ENCODE measurements at places on chromosomes 13 and 19. TPM values are rescaled to one million over a fixed set of nuclear protein-coding genes. Genes with fewer than 3 reads are reported as not detected.
A peak's percentile ranks its signal among the peaks of the same experiment; 100 is the strongest.

DNA sequence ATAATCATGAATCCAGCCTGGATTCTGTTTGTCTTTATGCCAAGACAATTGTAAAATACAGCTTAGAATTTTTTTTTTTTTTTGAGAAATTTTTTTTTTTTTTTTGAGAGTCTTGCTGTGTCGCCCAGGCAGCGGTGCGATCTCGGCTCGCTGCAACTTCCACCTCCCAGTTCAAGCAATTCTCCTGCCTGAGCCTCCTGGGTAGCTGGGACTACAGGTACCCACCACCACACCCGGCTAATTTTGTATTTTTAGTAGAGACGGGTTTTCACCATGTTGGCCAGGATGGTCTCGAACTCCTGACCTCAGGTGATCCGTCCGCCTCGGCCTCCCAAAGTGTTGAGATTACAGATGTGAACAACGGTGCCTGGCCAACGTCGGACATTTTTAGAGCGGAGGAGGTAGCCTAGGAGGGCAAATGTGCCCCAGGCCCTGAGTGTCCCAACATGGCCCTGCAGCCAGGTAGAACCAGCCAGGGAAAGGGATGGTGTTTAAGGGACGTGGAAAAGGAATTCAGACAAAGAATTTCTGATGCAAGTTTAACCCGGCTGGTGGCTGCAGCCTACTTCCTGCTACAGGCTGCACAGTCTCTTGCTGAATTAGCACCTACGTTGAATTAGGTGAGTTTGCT lies 89.8 kb downstream of the GNG7 start:
- no peak overlapping the region for H3K4me3 ChIP-seq
- H3K27ac ChIP-seq, result no peak overlapping the region
- H3K4me1 ChIP-seq, result no peaks in the 10 kb centered on the region
- DNase-seq, result no peak

GRCh38 chr13:39044536-39044935 lies 6.3 kb downstream of the NHLRC3 start:
- H3K36me3 ChIP-seq, result no peaks in the 10 kb centered on the region
- H3K4me3 ChIP-seq, result no peak overlapping the region
- H3K4me1 ChIP-seq, result peaks cover 39% of the 10 kb centered on the region
- no peak for DNase-seq
- no peak overlapping the region for H3K27ac ChIP-seq

DNA sequence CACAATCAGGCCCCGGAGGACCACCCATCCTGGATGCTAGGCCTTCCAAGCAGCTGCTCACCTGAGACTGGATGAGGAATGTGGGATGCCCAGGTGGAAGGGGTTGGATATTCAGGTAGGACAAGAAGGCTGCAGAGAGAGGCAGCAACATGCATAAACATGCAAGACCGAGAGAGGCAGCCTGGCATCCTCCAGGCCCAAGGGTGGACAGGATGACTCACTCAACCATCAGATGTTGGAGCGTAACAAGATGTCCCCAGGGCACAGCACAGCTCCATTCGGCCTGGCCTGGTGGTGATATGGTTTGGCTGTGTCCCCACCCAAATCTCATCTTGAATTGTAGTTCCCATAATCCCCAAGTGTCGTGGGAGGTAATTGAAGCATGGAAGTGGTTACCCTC lies 10.0 kb upstream of the CABP5 start:
- no peak overlapping the region for H3K4me3 ChIP-seq
- no peaks in the 10 kb centered on the region for H3K4me1 ChIP-seq
- DNase-seq, result no peak

DNA sequence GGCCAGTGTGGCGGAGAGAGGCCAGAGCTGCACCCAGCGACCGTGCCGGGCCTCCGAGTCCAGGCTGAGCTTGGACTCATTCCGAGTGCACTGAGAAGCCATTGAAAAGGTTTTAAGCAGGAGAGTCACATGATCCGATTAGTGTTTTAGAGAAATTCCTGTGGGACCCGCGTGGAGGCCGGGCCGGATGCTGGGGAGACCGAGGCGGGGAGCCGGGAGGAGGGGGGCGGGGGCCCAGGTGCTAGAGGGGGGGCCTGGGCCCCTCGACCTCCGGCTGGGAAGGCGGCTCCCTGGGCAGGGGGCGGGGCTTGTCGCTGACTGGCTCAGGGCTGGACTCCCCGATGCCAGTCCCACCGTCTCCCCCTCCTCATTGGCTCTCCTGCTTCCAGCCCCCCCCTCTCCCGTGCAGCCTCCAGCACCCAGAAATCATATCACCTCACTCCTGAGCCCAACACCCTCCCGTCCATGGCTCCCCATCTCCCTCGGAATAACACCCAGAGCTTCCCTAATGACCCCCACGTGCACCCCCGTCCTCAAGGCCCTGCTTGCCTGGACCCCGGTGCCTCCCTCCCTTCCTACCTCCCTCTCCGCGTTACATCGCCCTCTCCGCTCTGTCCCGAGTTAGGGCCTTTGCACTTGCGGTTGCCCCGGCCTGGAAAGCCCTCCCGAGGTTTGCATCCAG lies 5.2 kb upstream of the ZNF579 start:
- no peaks in the 10 kb centered on the region for H3K36me3 ChIP-seq
- peak overlapping the region; percentile 31 for H3K4me3 ChIP-seq
- peak; percentile 93 for DNase-seq
- peaks cover 26% of the 10 kb centered on the region for H3K4me1 ChIP-seq
- no peaks in the 10 kb centered on the region for H3K27me3 ChIP-seq

DNA sequence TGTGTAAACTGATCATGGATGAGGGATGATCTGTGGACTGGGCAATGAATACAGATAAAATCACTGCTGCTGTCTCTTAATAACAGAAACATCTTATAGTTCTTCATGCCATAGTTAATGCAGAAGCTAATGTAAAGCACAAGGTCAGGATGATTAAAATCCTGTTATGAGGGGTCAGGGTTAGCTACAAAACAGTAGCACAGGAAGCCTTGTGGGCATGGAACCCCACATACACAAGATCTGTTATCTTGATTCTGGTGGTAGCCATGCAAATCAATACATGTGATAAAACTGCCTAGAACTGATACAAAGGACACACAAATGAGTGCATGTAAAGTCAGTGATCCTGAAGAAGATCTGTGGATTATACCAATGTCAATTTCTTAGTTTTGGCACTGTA lies 96.4 kb downstream of the KLF12 start:
- no peak for DNase-seq
- H3K27me3 ChIP-seq, result no peaks in the 10 kb centered on the region
- H3K36me3 ChIP-seq, result no peaks in the 10 kb centered on the region
- H3K4me1 ChIP-seq, result no peaks in the 10 kb centered on the region
- no peak overlapping the region for H3K4me3 ChIP-seq

- H3K36me3 ChIP-seq, result no peaks in the 10 kb centered on the region
- no peaks in the 10 kb centered on the region for H3K4me1 ChIP-seq
- no peak overlapping the region for H3K27ac ChIP-seq
- DNase-seq, result peak; percentile 82
- no peak overlapping the region for H3K4me3 ChIP-seq
Measured at GRCh38 chr19:51777570-51778462, 16.8 kb downstream of the FPR2 start.

DNA sequence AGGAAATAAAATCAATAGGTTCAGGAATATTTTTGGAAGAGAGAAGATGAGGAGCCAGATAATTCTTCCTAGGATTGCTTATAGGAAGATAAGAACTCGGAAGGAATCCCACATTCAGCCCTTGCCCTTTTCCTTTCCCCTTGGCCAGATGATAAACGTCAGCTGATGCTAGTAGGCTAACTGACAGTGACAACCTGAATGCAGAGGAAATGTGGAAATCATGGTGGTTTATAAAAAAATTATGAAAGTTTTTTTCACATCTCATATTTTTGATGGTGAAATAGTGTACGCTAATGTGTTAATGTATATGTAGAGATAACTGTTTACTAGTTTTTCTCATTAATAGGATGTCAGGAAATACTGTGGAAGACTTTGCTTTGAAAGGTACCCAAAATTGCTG lies 56.9 kb downstream of the EDNRB start:
- no peak overlapping the region for H3K27ac ChIP-seq
- H3K27me3 ChIP-seq, result no peaks in the 10 kb centered on the region
- DNase-seq, result no peak
- no peaks in the 10 kb centered on the region for H3K36me3 ChIP-seq

DNA sequence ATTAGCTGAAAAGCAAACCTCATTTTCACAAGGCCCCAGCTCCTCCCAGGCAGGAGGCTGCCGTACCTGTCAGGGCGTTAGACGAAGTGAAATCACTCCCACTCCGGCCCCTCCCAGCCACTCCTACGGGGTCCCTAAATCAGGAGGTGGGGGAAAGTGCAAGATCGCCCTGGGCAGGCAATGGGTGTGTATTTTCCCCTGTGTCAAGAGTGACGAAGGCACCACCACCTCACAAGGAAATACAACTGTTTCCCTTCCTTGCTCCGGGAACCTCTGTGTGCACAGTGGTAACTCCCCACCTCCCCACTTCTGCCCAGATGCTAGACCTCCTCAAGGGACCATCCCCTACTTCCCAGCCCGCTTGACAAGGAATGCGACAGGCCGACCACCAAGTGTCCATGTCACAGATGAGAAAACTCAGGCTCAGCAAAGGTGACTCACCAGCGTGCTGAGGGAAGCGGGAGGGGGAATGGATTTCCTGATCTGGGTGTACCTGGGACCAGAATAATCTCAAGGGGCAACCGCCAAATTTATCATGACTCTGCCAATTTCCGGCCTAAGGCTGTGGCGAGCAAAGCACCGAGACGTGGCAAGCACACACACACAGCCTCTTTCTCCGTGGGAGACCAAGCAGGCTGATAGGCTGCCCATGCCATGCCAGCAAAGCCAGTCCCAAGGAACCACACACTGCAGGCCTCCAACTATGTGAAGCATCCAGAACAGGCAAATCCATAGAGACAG lies 7.3 kb downstream of the PPP6R1 start:
- peaks cover 8% of the 10 kb centered on the region for H3K36me3 ChIP-seq
- H3K4me1 ChIP-seq, result peaks cover 8% of the 10 kb centered on the region
- DNase-seq, result no peak
- no peaks in the 10 kb centered on the region for H3K27me3 ChIP-seq
- H3K27ac ChIP-seq, result no peak overlapping the region
- H3K4me3 ChIP-seq, result no peak overlapping the region

- H3K36me3 ChIP-seq, result peaks cover 10% of the 10 kb centered on the region
- H3K27me3 ChIP-seq, result no peaks in the 10 kb centered on the region
- no peaks in the 10 kb centered on the region for H3K4me1 ChIP-seq
- peak; percentile 74 for DNase-seq
- no peak overlapping the region for H3K27ac ChIP-seq
Measured at GRCh38 chr19:29610574-29611271, 4.6 kb downstream of the POP4 start.

GRCh38 chr13:32669030-32669646 lies 82.9 kb downstream of the PDS5B start:
- H3K27me3 ChIP-seq, result no peaks in the 10 kb centered on the region
- DNase-seq, result peak; percentile 76
- H3K4me1 ChIP-seq, result no peaks in the 10 kb centered on the region

The METTL21C gene
- total RNA-seq, result not detected

The ZNF841 gene
- 15.7 TPM for total RNA-seq

The SLITRK6 gene
- total RNA-seq, result 1.3 TPM

The GARIN5A gene
- total RNA-seq, result 0.59 TPM

The TFDP1 gene
- 153 TPM for total RNA-seq

The APOC4 gene
- total RNA-seq, result not detected

The ZNF560 gene
- total RNA-seq, result 5.7 TPM

The F7 gene
- total RNA-seq, result not detected

The ACP7 gene
- not detected for total RNA-seq

Data from A673 (cell line).